ENCODE measurements at places on chromosomes 7 and 10.

DNA sequence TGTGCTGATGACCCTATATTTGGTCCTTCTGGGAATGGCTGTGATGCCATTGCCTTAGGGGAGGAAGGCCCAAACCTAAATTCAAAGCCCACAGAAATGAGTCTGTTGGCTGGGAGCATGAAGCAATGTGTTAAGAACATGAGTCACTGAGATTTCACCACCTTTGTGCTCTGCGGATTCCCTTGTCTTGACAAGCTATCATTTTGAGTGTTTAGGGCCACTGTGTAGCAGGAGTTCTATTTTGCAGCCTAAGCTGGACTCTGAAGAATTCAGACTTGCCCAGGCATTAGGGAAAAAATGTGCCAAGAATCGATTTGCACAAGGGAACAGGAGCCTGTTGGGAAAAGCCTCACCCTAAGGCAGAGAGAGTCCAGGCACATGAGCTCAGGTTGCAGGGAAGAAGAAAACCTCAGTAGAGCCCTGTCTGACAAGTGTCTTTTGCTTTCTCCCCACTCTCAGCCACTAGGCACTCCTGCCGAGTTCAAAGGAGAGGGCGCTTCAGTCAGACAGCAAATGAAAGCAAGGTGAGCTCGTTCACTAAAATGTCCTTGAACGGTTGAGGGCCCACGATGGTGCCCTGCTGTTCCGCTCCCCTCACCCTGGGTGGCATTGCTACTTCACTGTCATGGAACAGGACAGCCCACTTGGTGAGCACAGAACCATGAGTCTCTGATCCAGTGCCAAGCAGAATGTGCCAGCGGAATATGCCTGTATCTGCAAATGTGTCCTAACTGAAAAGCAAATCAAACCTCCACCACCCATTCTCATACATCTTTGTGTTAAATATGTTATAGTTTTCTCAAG is 93.6 kb downstream of the PRLHR start:
- DNase-seq, result no peak

GRCh38 chr10:88702848-88703597 is 3.0 kb upstream of the LIPK start:
- no peak for DNase-seq

DNA sequence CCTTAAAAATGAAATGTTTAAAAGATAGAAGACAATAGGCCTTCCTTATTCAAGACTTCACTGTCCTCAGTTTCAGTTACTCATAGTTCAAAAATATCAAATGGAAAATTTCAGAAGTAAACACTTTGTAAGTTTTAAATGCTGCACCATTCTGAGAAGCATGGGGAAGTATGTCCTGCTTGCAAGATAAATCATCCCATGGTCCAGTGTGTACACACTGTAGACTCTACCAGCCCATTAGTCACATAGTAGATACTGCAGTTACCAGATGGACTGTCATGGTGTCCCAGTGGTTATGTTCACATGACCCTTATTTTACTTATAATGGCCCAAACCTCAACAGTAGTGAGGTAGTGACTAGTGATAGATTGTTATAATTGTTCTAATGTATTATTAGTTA is 69.5 kb downstream of the PTPN12 start:
- DNase-seq, result no peak

DNA sequence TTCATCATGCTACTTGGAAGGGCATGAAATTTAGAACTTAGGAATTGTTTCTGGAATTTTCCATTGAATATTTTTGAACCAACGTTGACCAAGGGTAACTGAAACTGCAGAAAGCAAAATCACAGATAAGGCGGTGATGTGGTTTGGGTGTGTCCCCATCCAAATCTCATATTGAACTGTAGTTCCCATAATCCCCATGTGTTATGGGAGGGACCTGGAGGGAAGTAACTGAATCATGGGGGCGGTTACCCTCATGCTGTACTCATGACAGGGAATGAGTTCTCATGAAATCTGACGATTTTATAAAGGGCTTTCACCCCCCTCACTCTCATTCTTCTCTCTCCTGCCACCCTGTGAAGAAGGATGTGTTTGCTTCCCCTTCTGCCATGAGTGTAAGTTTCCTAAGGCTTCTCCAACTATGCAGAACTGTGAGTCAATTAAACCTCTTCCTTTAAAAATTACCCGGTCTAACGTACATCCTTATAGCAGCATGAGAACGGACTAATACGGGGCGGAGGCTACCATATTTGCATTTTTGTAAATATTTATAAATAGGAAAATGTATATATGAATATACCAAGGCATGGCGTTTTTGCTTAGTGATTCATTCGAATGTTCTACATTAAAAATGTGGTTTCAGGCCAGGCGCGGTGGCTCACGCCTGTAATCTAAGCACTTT is 12.4 kb downstream of the NMT2 start:
- DNase-seq, result no peak

DNA sequence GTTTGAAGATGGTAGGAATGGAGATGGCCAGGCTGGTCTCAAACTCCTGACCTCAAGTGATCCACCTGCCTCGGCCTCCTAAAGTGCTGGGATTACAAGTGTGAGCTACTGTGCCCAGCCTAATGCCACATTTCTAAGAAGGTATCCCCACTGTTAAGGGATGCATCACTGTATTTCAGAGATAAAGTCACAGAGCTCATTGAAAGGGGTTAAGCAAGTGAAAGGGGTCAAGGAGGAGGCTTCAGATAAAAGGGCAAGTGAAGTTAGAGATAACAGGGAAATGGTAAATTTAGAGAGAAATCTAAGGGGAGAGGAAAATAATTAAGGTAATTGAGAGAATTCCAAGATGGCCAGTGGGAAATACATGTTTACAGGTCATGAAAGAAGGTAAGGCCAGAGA is 93.0 kb upstream of the SP4 start:
- DNase-seq, result no peak

Data from CD4-positive, alpha-beta T cell treated with Interleukin-17A for 4 hours (primary cell).